ENCODE measurements at places on chromosomes 2 and 18. TPM values are rescaled to one million over a fixed set of nuclear protein-coding genes. Genes with fewer than 3 reads are reported as not detected.

DNA sequence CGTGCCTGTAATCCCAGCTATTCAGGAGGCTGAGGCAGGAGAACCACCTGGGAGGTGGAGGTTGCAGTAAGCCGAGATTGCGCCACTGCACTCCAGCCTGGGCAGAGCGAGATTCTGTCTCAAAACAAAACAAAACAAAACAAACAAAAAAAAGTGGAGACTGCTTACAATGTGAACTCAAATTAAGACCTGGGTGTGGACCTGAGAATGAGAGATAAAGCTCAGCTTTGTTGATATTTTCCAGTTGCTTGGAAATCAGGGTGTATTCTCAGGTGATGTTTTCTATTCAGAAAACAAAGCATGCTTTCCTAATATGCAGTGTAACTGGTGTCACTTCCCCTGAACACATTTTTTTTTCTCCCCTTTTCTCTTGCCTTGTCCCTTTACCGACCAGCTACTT is 5.3 kb upstream of the CERS6 start:
- no peak for DNase-seq

DNA sequence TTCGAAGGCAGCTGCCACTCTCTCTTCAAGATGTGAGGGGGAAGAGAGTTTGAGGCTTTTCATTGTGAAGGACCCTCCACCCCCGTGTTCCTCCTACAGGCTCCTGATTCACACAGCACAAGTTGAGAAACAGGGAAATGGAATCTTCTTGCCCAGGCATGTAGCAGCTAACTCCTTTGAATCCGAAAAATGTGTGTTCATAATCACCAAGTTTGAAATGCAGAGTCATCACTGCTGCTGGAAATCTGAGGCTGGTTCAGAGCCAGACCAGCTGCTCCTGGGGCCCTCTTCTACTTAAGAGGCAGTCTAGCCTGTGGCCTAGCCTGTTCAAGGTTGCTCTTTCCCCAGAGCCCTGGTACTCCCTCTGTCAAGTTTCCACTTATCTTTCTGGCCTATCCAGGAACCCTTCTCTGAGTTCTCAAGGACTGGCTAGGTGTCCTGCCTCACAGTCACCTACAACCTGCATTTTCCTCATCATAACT is 166.4 kb downstream of the TMEM247 start:
- peak; percentile 73 for DNase-seq

- DNase-seq: no peak
Measured at GRCh38 chr2:150178591-150178990, 308.9 kb downstream of the RND3 start.

- DNase-seq: no peak
Measured at GRCh38 chr2:235934774-235935484, 233.3 kb downstream of the GBX2 start.

- no peak for DNase-seq
Measured at GRCh38 chr2:62931536-62931935, 119.1 kb upstream of the OTX1 start.

- DNase-seq: no peak
Measured at GRCh38 chr18:64807560-64807959, 658.7 kb upstream of the LINC00305 start.

- peak; percentile 27 for DNase-seq
Measured at GRCh38 chr2:152534460-152535135, 182.7 kb downstream of the PRPF40A start.

- DNase-seq: peak; percentile 88
Measured at GRCh38 chr2:19120941-19121750, 237.3 kb downstream of the OSR1 start.

- peak; percentile 31 for DNase-seq
Measured at GRCh38 chr2:195659114-195659513, 2.1 kb downstream of the SLC39A10 start.

DNA sequence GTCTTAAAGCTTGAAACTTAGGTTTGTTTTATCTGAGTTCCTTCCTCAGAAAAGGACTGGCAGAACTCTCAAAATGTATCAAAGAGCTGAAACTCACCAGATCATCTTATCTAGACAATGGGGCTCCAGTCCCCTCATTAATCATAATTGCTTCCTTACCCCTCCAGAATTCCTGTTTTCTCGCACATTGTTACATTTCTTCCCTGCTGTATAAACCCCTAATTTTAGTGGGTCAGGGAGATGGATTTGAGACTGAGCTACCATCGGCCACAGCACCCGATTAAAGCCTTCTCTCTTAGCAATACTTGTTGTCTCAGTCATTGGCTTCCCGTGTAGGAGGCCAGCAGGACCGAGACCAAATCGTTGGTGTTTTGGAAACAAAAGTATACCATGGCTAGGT is 71.8 kb upstream of the CABLES1 start:
- DNase-seq: no peak

- peak; percentile 71 for DNase-seq
Measured at GRCh38 chr18:55096263-55096951, 137.1 kb upstream of the CCDC68 start.

EIPR1 gene
- 26.3 TPM for total RNA-seq

- peak; percentile 77 for DNase-seq
Measured at GRCh38 chr2:188518381-188518780, 226.7 kb downstream of the GULP1 start.

- peak; percentile 44 for DNase-seq
Measured at GRCh38 chr2:226423498-226423960, 376.1 kb downstream of the IRS1 start.

DNA sequence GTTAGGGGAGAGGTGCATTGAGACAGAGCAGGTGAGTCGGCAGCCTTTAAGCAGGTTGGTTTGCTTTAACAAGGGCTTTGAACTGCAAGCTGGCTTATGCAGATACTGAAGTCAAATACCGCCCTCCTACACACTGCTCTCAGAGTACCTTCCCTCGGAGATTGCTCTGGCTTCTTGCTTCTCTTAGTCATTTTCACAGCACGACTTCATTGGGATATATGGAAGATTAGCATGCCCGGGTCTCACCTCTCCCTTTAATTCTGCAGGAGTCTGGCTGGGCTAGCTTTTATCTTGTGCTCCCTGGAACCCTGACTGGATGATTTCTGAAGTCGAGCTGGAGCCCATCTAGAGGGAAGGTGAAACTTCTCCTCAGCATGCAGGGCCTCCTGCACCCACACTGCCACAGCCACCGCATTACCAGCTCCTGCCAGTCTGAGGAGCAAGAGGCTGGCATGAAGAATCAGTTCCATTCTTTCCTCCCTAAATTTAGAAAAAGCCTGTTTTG is 395.5 kb upstream of the HNRNPA3 start:
- DNase-seq: no peak

CERKL gene
- not detected for total RNA-seq

TFCP2L1 gene
- 0.05 TPM for total RNA-seq

GRCh38 chr2:171345971-171346722 is 87.6 kb downstream of the METTL8 start:
- DNase-seq: no peak

- no peak for DNase-seq
Measured at GRCh38 chr2:46351750-46352138, 54.5 kb downstream of the EPAS1 start.

- DNase-seq: no peak
Measured at GRCh38 chr18:74204526-74205152, 56.3 kb downstream of the TIMM21 start.

RUFY4 gene
- not detected for total RNA-seq

GRCh38 chr2:214587442-214587841 is 176.6 kb downstream of the VWC2L start:
- no peak for DNase-seq

DNA sequence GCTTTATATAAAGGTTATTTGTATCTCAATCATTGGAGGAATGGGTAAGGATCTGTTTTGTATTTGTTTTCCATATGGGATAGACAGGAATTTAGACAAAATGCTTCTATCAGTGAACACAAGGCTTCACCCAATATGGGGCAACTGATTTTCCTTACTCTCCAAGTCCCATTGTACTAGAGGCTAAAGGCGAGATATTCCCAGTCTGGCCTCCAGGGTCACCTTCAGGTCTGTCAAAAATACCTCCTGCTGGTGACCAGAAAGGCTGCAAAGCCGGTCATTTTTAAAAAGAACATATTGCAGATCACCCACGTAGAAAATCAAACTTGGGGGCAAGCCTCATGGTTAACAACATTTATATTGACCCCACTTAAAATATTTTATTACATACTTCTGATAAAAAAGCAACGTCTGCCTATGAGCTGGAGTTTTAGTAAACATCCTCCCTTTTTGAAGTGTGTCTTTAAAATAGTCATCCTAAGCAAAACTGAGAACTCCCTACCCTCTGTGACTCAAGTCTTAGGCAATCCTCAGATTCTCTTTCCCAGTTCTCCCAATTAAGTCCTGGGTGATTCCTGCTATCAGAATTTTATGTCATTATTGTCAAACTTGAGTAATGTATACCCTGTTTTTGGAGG is 276.6 kb downstream of the MREG start:
- peak; percentile 62 for DNase-seq

ROCK2 gene
- total RNA-seq: 39.4 TPM

RGPD4 gene
- total RNA-seq: not detected

GRCh38 chr2:39665811-39666490 is at the start of gene TMEM178A:
TMEM178A (plus strand) TSS chr2:39665917; CDS start chr2:39665975, 58 bp downstream.
- no peak for DNase-seq

CXCR1 gene
- not detected for total RNA-seq

GRCh38 chr2:192940767-192941166 is 746.0 kb upstream of the TMEFF2 start:
- DNase-seq: no peak

- peak; percentile 45 for DNase-seq
Measured at GRCh38 chr2:156538083-156538504, 101.9 kb downstream of the GPD2 start.
